ENCODE measurements at places on chromosomes 6 and 20.

- no peak for DNase-seq
Measured at GRCh38 chr6:163324688-163325389, 89.7 kb upstream of the QKI start.

DNA sequence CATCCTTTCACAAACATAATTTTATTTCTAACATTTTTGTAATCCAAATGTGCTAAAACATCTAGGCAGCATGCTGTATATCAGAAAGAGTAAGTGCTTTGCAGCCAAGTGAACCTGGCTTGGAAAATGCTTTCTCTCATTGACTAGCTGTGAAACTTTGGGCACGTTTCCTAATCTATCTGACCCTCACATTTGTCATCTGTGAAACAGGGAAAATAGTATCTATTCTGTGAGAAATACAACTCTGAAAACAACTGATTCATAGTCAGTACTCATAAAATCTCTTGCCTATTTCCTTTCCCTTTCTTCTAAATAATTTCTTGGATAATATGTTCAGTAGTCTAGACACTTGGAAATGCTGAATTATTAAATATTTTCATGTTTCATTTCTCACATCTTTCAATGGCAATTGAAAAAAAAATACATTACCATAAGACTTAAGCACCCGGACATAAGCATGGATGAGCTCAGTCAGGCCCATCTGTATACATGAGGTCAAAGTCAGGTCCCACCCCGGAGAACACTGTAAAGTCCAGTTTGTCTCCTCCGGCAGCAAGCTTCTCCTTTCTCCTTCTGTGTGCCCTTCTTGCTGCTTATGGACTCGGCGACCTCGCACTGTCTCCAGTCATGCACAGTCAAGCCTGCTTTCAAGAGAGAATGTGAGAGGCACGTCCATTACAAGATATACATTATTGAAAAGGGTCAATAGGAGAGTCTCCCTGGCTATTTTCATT is 455.0 kb upstream of the SOX4 start:
- DNase-seq: no peak

DNA sequence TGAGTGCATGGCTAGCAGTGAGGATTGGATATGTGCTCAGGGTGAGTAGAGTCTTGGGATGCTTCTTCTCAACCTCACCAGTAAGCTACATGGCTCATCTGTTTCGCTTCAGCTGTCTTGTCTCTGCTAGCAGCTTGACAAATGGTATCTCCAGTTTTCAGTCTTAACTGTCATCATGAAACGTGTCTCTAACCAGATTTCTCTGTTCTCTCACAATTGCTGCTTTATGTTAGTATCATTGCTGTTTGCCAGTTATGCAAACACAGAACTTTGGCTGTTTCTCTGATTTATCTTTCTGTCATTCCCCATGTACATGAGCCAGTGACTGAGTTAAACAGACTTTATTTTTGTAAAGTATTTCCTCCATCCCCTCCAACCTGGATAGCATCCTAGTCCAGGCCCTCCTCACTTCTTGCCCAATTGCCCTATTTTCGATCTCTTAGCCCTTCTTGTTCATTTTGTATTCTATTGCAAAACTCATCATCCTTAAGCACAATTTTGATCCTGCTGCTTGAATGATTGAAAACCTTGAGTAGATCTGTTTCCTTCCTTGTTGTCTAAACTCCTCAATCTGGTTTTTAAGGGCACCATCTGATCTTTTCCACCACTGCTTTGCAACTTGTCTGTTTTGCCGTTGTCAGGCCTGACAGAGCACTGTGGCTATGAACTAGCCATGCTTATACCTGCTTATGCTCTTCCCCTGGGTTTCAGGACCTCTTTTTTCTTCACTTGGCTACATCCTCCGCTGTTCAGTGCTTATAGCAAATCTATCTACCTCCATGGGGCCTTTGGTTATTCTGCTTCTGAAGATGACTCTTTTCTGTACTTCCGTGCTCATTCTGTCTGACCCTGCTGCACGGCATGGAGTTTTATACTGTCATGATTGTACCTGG is 37.7 kb upstream of the ADIG start:
- DNase-seq: no peak

GRCh38 chr6:69719602-69720193 is 77.1 kb downstream of the LMBRD1 start:
- DNase-seq: no peak

- no peak for DNase-seq
Measured at GRCh38 chr20:10115021-10115420, 80.2 kb downstream of the ANKEF1 start.

DNA sequence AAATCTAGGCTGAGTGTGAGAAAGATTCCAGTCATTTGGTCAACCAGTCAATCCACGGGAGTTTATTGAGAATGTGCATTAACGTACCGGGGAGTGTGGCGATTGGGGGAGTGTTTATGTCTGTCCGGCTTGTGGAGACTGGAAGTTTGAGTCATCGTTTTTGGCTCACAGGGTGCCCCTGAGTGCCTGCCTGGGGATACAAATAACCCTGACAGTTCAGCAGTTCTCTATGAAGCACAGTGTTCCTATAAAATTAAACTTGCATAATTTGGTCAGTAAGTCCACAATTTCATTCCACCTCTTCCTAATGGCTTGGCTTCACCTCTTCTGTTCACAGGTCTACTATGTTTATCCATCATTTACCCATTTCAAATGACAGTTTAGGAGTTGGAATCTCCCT is 72.6 kb upstream of the PLEKHG1 start:
- no peak for DNase-seq

DNA sequence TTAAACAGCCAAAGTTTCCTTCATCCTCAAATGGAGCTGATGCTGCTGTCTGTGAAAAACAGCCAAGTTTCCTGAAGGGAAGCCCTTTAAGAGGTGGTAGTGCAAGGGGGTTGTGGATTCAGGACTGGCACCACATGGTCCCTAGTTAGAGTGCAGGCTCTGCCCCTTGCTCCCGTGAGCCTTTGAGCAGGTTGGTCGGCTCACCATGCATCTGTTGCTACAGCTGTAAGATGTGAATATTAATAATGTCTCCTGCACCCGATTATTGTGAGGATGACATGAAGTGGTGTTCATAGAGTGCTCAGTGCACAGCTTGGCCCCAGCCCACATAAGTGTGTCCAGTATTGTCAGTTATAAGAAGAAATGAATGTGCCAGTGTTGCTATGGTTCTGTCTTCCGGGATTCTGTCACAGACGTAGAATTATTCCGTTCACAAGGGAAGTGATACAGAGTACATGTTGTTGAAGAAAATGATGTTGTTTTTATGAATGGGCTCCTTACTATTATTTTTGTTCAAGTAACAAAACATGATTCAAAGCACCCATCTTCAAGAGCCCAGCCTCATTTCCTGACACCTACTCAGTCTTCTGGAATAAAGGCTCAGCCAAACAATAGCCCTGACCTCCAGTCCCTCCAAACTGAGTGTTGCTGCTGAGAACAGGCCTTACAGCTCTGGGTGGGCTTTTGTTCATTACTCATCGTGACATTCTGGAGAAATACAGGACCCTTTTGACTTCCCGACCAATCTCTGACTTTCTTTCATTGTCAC is 2.9 kb upstream of the PKIG start:
- DNase-seq: no peak

Measured in stimulated activated naive CD4-positive, alpha-beta T cell (primary cell).